ENCODE measurements at places on chromosomes 4 and X. TPM values are rescaled to one million over a fixed set of nuclear protein-coding genes. Genes with fewer than 3 reads are reported as not detected.

GRCh38 chr4:40152637-40153036, 44.2 kb upstream of the RHOH start:
- no peak for ATAC-seq

Gene NDP
- total RNA-seq: not detected

DNA sequence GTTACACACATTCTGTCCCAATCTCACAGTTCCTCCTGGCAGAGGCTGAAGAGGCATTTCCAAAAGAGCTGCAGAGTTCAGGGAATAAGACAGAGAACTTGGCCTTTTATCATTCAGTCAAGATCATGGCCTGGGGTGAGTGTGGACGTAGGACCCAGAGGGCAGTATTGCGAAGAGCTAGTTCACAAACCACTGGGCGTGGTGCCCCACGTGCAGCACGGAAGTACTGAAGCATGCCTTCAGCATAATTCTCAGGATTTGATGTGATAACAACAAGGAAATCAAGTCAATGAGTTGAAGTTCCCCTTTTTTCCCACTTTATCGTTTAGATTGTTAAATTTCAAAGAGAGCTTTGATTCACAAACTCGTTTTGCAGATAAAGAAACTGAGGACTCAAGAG, 117.7 kb downstream of the RELL1 start:
- no peak for ATAC-seq

DNA sequence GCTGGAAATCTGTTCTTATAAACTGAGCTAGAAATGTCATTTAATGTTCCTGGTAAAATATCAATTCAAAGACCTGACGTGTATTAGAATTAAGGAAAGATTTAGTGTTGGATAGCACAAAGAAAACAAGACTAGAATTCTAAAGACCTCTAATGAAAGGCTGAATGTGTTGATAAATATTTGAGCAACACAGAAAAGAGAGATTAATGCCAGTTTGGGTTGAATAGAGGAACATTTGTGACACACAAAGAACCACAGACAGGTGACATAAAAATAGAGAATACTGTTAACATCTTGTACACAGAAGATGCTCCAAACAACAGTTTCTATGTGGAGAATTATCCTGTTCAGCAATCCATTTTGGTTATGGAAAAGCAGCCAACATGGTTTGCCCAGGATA, 222.1 kb upstream of the GALNT7 start:
- ATAC-seq: no peak

Gene GABRA4
- 0.16 TPM for total RNA-seq

DNA sequence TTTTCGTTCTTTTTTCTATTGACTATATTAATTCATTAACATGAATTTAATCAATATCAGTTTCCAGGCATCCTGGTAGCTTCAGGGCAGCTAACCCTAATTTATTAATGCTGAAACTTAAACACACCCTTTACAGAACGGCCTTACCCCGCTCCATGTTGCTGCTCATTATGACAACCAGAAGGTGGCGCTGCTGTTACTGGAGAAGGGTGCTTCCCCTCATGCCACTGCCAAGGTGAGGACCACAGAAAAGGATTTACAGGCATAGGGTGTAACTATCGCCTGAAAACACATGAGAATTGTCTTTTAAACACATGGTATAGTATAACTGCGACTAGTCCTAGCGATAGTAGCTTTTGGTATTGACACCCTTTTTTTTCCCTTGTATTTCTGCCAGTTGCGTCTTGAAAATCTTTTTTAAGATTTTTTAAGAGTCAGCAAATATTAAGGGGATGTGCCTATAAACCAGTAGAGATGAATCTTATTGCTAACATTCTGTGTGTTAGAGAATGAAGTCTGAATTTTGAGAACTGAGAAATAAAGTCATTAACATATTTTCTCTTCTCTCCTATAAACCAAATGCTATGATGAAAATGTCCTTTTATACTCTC, 229.0 kb downstream of the ANK2 start:
- peak; percentile 85 for ATAC-seq

- no peak for ATAC-seq
These were observed 58.6 kb upstream of the ADRA2C start for GRCh38 chr4:3707423-3708102.

DNA sequence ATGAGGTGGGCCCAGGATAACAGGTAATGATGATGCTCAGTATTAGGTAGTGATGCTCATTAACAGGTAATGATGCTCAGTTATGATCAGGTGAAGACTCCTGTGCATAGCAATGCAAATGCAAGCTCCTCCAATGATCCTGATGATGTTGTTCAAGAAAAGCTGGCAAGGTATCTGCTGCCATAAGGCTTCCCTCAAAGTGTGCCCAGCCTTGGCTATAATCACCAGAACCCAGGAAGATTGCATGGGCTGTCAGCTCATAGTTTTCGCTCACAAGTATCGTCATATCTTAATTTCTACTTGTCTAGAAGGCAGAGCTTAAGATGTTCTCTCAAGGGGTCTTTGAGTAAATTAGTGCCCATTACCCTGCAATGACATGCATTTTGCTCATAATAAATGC, 366.2 kb upstream of the CLNK start:
- ATAC-seq: no peak

- ATAC-seq: no peak
These were observed 7.3 kb upstream of the GSX2 start for GRCh38 chr4:54092405-54093323.

DNA sequence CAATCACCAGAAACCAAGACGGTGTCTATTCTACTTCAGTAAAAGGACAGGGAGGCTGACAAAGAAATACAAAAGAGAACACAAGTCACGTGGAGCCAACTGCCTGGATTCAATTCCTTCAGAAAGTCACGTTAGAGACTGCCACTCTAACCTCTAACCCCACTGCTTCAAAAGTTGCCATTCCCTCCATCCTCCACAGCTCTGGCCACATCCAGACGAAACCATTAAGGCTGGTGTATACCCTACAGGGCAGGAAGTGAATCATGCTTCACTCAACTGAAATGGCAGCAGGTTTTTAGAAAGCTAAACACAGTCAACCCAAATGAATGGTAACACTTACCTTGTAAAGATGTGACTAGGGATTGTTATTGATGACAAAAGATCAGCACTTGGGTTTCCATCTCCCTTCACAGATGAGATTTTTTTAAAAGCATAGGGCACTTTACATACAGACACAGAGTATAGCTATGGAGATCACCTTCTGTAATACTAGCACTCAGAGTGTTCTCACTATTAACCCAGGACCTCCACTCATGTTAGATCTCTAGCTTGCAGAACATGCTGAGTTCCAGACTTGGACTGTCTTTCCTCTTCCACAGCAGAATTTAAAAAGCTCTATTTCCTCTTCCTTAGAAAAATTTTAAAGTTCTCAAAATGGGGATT, 37.4 kb downstream of the MAML3 start:
- ATAC-seq: no peak

Gene BTC
- 74.2 TPM for total RNA-seq

Gene GABRG1
- total RNA-seq: 0.94 TPM

GRCh38 chrX:10110984-10111363, 45.8 kb upstream of the CLCN4 start:
- ATAC-seq: no peak

DNA sequence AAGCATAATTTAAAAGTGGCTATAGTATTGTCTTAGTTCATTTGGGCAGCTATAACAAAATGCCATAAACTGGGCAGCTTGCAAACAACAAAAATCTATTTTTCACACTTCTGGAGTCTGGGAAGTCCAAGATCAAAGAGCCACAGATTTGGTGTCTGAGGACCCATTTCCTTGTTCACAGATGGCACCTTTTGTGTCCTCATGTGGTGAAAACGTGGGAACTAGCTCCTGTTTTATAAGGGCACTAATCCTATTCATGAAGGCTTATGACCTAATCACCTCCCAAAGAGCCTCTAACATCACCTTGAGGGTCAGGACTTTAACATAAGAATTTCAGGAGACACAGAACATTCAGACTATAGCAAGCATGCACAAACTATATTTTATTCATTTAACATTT, 126.5 kb upstream of the WDFY3 start:
- ATAC-seq: no peak

DNA sequence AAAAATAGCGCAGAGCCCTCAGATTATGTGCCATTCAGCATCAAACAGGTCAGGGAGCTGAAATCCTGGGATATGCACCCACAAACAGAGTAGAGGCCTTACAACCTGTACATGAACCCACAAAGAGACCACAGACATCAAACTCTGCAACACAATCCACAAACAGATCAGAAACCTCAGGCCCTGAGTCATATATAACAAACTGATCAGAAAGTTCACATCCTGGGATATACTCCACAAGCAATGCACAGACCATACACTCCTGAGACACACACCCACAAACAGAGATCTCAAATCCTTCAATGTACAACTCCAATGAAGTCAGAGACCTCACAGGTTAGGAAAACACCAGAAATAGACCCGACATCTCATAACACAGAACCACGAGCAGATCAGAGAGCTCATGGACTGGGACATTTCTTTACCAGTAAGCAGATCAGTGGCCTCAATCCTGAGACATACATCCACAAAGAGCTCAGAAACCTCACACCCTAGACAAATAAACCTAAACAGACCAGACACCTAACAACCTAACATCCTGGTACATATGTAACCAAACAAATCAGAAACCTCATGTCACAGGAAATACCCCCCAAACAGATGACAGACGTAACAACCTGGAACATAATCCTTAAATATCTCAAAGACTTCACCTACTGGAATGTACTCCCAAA, 24.2 kb downstream of the SUV39H1 start:
- no peak for ATAC-seq

GRCh38 chr4:103008875-103009729, 10.4 kb downstream of the SLC9B1 start:
- peak; percentile 73 for ATAC-seq

Gene SUPT20HL2
- total RNA-seq: not detected

- ATAC-seq: no peak
These were observed 51.4 kb downstream of the OTC start for GRCh38 chrX:38403834-38404233.

DNA sequence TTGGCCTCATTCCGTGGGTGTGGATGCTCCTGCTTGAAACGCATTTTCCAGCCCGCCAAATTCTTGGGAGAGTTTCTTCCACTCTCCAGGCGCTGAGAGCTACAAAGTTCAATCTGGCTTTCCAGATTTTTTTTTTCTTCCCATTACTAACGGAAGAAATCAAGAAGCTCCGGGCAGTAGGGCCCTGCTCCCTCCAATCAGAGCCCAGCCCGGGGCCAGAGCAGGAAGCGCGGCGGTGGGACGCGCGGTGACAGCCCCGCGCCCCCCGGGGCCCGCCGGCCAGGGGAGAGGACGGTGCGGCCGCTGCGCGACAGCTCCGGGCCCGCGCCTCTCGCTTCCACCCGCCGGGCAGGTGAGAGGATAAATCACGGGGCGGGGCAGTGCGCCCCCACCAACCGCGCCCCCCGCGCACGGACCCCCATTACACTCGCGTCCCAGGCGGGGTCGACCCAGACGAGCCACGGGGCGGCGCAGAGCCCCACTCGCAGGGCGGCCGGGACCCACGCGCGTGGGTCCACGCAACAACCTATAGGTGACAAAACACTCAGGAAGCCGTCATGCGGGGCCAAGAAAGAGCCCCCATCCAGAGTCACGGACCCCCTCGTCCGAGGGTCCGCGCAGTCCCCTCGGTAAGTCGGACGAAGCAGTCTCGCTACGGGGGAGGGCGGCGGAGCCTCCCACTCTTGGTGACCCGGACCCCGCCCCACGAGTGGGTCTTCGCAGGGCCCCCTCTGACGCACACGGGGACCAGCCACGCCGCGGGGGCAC, 868 bp downstream of the AFAP1 start:
- peak; percentile 29 for ATAC-seq

Data from gastroesophageal sphincter (tissue), 4 donors.